ENCODE measurements at places on chromosomes 4 and X. TPM values are rescaled to one million over a fixed set of nuclear protein-coding genes. Genes with fewer than 3 reads are reported as not detected.
A peak's percentile ranks its signal among the peaks of the same experiment; 100 is the strongest.

- no peaks in the 10 kb centered on the region for H3K4me1 ChIP-seq
- no peak for DNase-seq
- H3K27ac ChIP-seq: no peak overlapping the region
- H3K36me3 ChIP-seq: no peaks in the 10 kb centered on the region
- no peaks in the 10 kb centered on the region for H3K27me3 ChIP-seq
- H3K4me3 ChIP-seq: no peak overlapping the region
Measured at GRCh38 chrX:98071331-98071730, 1187.6 kb downstream of the RPA4 start.

Gene UXT
- 167 TPM for total RNA-seq

Gene P2RY8
- 177 TPM for total RNA-seq

DNA sequence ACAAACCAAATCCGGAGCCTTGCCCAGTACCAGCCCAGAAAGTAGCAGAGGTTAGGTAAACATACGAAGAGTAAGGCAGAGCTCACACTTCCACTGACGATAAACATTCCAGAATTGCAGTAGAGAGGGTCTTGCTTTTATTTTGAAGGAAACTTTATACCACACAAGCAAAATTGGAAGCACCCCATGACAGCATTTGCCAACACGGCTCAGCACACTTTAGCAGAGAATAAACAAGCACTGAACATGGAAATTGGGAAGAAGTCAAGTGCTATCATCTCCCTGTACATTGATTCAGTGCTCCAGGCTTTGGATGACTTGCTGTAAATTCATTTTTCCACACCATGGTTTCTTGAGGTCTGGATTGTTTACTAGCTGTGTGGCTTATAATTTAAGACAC, 160.7 kb upstream of the FAM47C start:
- no peaks in the 10 kb centered on the region for H3K36me3 ChIP-seq
- H3K4me1 ChIP-seq: no peaks in the 10 kb centered on the region
- H3K4me3 ChIP-seq: no peak overlapping the region
- no peak overlapping the region for H3K27ac ChIP-seq
- DNase-seq: no peak

- peaks cover 11% of the 10 kb centered on the region for H3K4me1 ChIP-seq
- peaks cover 56% of the 10 kb centered on the region for H3K36me3 ChIP-seq
- no peak overlapping the region for H3K27ac ChIP-seq
- no peak for DNase-seq
- H3K4me3 ChIP-seq: no peak overlapping the region
Measured at GRCh38 chrX:71292669-71293365, 8.7 kb upstream of the ITGB1BP2 start.

Gene UBA1
- total RNA-seq: 187 TPM

DNA sequence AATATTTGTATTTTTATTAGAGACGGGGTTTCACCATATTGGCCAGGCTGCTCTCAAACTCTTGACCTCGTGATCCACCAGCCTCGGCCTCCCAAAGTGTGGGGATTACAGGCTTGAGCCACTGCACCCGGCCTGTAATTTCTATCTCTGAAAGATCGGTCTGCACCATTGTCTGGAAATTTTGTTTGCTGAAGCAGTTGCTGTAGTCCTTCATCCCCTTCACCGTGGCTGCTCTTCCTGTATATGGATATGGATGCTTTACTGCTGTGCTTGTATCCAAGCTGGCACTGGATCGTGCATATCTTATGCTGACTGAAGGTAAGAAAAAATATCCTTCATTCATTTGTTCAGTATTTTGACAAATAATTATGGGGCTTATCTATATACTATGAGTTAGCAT, 338.4 kb upstream of the GNPDA2 start:
- H3K36me3 ChIP-seq: no peaks in the 10 kb centered on the region
- no peaks in the 10 kb centered on the region for H3K27me3 ChIP-seq
- no peak for DNase-seq
- no peaks in the 10 kb centered on the region for H3K4me1 ChIP-seq
- no peak overlapping the region for H3K27ac ChIP-seq
- H3K4me3 ChIP-seq: no peak overlapping the region

GRCh38 chrX:43582540-43582913, 73.6 kb upstream of the MAOA start:
- no peaks in the 10 kb centered on the region for H3K27me3 ChIP-seq
- no peak overlapping the region for H3K4me3 ChIP-seq
- H3K27ac ChIP-seq: no peak overlapping the region
- H3K4me1 ChIP-seq: no peaks in the 10 kb centered on the region
- H3K36me3 ChIP-seq: no peaks in the 10 kb centered on the region

GRCh38 chrX:9466124-9466495, 1.3 kb downstream of the TBL1X start:
- DNase-seq: peak; percentile 17
- peaks cover 20% of the 10 kb centered on the region for H3K36me3 ChIP-seq
- no peaks in the 10 kb centered on the region for H3K27me3 ChIP-seq
- peak overlapping the region; percentile 74 for H3K4me3 ChIP-seq
- peaks cover 49% of the 10 kb centered on the region for H3K4me1 ChIP-seq

Gene GRIA2
- not detected for total RNA-seq

DNA sequence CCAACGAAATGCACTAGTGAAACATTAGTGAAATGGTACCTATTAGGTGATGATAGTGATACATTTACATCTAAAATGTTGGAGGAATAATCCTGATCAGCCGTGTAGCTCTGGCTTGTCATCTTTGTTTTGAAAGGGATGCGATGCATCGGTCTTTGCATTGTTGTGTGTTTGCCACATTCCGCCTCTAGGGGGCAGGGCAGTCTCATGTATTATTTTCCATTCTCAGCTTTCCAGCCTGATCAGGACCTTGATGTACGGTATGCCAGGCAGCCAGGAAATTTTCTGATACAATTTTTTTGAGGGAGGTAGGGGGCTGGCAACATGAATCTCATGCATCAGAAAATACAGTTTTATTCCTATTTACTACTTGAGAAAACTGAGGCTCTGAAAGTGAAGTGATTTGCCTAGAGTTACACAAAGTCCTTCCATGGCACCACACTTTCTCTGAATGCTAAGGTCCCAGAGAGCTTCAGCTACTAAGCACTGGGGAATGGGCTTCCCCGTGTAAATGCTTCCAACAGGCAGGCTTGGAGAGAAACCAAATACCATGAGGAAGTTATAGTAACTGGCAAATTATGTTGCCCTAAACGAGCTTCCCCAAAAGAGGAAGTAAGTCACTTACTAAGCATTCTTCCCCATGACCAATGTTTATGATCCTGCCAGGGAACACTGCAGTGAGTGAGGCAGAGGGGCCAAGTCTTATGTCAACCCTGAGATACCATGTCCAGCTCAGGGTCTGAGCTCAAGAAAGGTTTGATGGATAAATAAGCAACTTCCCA, 31.8 kb upstream of the IQSEC2 start:
- peaks cover 4% of the 10 kb centered on the region for H3K27me3 ChIP-seq
- H3K4me1 ChIP-seq: peaks cover 2% of the 10 kb centered on the region
- H3K4me3 ChIP-seq: no peak overlapping the region
- DNase-seq: peak; percentile 61
- no peaks in the 10 kb centered on the region for H3K36me3 ChIP-seq

- no peak for DNase-seq
- H3K36me3 ChIP-seq: no peaks in the 10 kb centered on the region
- no peak overlapping the region for H3K27ac ChIP-seq
- no peak overlapping the region for H3K4me3 ChIP-seq
- H3K4me1 ChIP-seq: no peaks in the 10 kb centered on the region
- peaks cover 13% of the 10 kb centered on the region for H3K27me3 ChIP-seq
Measured at GRCh38 chr4:77994194-77994721, 62.9 kb upstream of the FRAS1 start.

Gene PLRG1
- 79.5 TPM for total RNA-seq

- DNase-seq: no peak
- peaks cover 14% of the 10 kb centered on the region for H3K27me3 ChIP-seq
- no peak overlapping the region for H3K4me3 ChIP-seq
- no peak overlapping the region for H3K27ac ChIP-seq
- no peaks in the 10 kb centered on the region for H3K36me3 ChIP-seq
- H3K4me1 ChIP-seq: peaks cover 54% of the 10 kb centered on the region
Measured at GRCh38 chr4:5826437-5827107, 66.3 kb downstream of the CRMP1 start.

- DNase-seq: no peak
- no peaks in the 10 kb centered on the region for H3K36me3 ChIP-seq
- H3K27ac ChIP-seq: no peak overlapping the region
- peaks cover 9% of the 10 kb centered on the region for H3K4me1 ChIP-seq
Measured at GRCh38 chr4:26048950-26049349, 134.9 kb downstream of the SMIM20 start.

GRCh38 chrX:9781941-9782340, 4.3 kb upstream of the SHROOM2 start:
- H3K4me3 ChIP-seq: no peak overlapping the region
- no peaks in the 10 kb centered on the region for H3K4me1 ChIP-seq
- H3K27me3 ChIP-seq: peaks cover 23% of the 10 kb centered on the region
- H3K27ac ChIP-seq: no peak overlapping the region
- H3K36me3 ChIP-seq: no peaks in the 10 kb centered on the region

Gene MUC7
- total RNA-seq: not detected

DNA sequence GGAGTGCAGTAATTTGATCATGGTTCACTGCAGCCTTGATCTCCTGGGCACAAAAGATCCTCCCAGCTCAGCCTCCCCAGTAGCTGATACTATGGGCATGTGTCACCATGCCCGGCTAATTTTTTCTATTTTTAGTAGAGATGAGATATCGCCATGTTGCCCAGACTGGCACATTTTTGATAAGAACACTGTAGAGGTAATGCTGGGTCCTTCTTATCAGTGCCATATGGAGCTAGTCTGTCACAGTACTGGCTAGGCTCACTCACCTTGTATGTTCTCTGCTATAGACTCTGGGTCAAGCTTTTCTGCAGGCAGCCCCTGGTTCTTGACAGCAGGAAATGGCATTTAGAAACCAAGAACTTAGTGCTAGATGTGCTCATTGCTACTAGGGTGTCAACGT, 53.9 kb downstream of the BCOR start:
- peaks cover 12% of the 10 kb centered on the region for H3K36me3 ChIP-seq
- DNase-seq: no peak
- no peak overlapping the region for H3K27ac ChIP-seq
- peaks cover 31% of the 10 kb centered on the region for H3K4me1 ChIP-seq
- no peaks in the 10 kb centered on the region for H3K27me3 ChIP-seq
- H3K4me3 ChIP-seq: no peak overlapping the region

Gene GLA
- 35.6 TPM for total RNA-seq

DNA sequence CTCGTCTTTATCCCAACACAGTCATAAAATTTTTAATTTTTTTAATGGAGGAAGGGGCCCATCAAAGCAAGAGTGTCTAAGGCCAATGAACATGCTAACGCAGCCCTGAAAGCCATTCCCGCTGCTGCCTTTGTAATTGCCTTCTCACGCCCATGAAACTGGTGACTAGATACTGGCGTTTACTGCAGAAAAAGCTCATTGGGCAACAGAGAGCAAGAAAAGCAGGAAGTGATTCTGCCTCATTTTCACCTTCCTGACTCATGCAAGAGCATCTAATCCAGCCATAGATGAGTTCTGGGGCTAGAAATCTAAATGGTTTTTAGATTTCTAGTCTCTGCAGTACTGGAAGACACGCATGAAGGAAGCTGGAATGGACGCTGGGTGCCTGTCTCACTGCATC, 72.5 kb downstream of the ANXA3 start:
- H3K27ac ChIP-seq: no peak overlapping the region
- no peak overlapping the region for H3K4me3 ChIP-seq
- no peak for DNase-seq

- no peaks in the 10 kb centered on the region for H3K27me3 ChIP-seq
- DNase-seq: no peak
- no peaks in the 10 kb centered on the region for H3K4me1 ChIP-seq
- no peak overlapping the region for H3K4me3 ChIP-seq
- H3K27ac ChIP-seq: no peak overlapping the region
Measured at GRCh38 chr4:182385897-182386296, 142.7 kb downstream of the TENM3 start.

GRCh38 chrX:55488006-55488592, 1.5 kb downstream of the USP51 start:
- no peaks in the 10 kb centered on the region for H3K27me3 ChIP-seq
- DNase-seq: no peak
- H3K4me1 ChIP-seq: peaks cover 21% of the 10 kb centered on the region

GRCh38 chr4:184845367-184846021, 19.7 kb upstream of the ACSL1 start:
- peaks cover 17% of the 10 kb centered on the region for H3K4me1 ChIP-seq
- no peak overlapping the region for H3K27ac ChIP-seq
- H3K36me3 ChIP-seq: no peaks in the 10 kb centered on the region
- no peak for DNase-seq
- H3K27me3 ChIP-seq: peaks cover 18% of the 10 kb centered on the region

Gene MAP9
- 3.6 TPM for total RNA-seq

GRCh38 chr4:31343061-31343460, 622.9 kb downstream of the PCDH7 start:
- DNase-seq: no peak
- no peak overlapping the region for H3K4me3 ChIP-seq

Measured in activated CD4-positive, alpha-beta memory T cell treated with anti-CD3 and anti-CD28 coated beads, Interleukin-2, amount 10 ng/mL, durations not matched to agents 7 days and 5 days (primary cell).